ENCODE measurements at places on chromosomes 16 and 17.

GRCh38 chr17:511833-512251, 159.2 kb upstream of the RPH3AL start:
- no peak for DNase-seq

DNA sequence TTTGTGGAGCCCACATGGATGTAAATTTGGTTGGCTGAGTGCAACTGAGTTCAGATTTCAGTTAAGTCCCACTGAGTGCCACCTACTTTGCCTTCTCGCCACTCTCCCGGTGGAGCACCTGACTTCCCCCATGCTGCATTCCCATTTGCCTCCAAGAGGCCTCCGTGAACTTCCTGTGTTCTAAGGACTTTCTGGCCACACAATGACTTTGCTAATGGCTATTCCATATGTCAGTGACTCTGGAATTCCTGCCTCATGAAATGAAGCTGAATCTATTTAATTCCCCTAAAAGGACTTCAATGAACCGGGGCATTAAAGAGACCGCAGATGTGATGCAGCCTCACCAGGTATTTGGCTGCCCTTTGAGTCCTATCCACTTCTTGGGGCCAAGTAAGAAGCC, 29.9 kb downstream of the ABCC12 start:
- DNase-seq: no peak

- no peak for DNase-seq
Measured at GRCh38 chr17:1919201-1919600, 89.4 kb downstream of the RPA1 start.

GRCh38 chr16:87177673-87178072, 139.5 kb downstream of the C16orf95 start:
- DNase-seq: no peak

- no peak for DNase-seq
Measured at GRCh38 chr16:28823291-28823872, 583 bp downstream of the ATXN2L start.

GRCh38 chr17:6797718-6798351, 21.8 kb downstream of the FBXO39 start:
- no peak for DNase-seq

DNA sequence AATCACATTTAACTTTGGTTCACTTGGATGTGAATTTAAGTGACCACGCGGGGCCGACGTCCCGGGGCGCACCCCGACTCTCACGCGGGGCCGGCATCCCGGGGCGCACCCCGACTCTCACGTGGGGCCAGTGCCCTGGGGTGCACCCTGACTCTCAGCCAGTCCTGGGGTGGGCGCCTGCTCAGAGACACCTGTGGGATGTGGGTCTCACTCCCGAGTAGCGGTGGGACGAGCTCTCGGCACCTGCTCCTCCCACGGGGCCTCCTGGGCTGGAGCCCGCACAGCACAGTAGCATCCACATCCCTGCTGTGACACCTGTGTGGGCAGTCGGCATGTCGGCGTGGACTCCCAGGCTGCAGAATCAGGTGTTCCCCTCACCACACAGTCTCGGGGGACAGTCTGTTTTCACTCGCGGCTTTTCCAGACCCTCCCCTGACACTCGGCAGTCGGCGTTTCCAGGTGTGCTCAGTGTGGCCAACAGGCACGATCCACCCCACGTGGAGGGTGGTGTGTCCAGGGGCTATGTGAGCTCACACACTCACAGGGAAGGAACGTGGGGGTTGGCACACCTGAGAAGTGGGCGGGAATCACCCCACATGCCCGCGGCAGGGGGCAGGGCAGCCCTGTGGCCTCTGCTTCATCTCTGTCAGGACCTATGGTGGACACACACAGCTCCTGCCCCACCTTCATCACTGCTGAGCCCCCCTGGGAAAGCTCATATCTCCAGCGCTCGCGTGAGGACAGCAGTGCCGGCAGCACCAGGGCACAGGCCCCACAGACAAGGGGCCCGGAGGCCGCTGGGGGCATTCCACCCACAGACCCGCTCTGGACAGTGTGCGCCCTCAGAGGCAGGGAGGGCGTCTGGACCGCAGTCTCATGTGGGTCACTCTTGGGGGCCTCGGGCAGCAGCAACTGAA, 51.8 kb downstream of the LMF1 start:
- no peak for DNase-seq

DNA sequence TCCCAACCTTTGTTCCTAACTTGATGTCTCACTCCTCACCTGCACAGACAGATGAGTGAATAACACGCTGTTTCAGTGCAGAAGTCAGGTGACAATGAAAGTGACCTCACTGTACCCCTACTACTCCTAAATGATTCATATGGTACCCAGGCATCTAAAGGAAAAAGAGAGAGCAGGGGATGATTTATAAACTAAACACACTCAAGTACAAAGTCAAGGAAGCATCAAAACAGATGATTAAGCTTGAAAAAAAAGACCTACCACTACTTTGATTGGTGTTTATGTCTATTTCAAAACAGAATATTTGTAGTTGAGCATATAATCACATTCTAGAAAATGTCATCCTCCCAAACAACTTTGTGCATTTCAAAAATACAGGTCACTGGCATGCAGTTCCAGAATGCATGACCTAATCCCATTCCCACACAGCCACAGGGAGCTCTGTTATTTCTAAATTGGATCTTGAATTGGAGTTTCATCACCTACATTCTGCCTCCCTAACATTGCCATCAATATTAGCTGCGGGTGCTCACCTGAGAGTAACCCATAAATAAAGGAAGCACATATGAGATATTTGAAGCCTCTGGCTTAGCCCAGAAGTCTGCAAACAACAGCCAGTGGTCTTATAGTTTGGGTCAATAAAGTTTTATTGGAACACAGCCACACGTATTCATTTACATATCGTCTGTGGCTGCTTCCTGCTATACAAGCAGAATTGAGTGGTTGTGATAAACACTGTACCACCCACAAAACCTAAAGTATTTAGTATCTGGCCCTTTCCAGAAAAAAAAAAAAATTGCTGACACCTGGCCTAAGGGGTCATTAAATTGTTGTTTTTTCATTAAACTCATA, 14.0 kb downstream of the HS3ST3A1 start:
- no peak for DNase-seq

- DNase-seq: no peak
Measured at GRCh38 chr16:89095491-89095951, 1.9 kb downstream of the ACSF3 start.

Measured in activated CD4-positive, alpha-beta T cell treated with anti-CD3 and anti-CD28 coated beads for 1 hour (primary cell).